ENCODE measurements at places on chromosomes 6 and 20. TPM values are rescaled to one million over a fixed set of nuclear protein-coding genes. Genes with fewer than 3 reads are reported as not detected.

GRCh38 chr20:46602429-46602828, 48.8 kb downstream of the SLC13A3 start:
- no peak for DNase-seq

- DNase-seq = no peak
Measured at GRCh38 chr20:10705801-10706459, 32.1 kb upstream of the JAG1 start.

- no peak for DNase-seq
Measured at GRCh38 chr6:167648501-167649278, 178.0 kb upstream of the AFDN start.

GRCh38 chr6:53811082-53811481, 16.3 kb downstream of the LRRC1 start:
- no peak for DNase-seq

GRCh38 chr20:38158701-38159351, 6.2 kb downstream of the TGM2 start:
- DNase-seq = no peak

DNA sequence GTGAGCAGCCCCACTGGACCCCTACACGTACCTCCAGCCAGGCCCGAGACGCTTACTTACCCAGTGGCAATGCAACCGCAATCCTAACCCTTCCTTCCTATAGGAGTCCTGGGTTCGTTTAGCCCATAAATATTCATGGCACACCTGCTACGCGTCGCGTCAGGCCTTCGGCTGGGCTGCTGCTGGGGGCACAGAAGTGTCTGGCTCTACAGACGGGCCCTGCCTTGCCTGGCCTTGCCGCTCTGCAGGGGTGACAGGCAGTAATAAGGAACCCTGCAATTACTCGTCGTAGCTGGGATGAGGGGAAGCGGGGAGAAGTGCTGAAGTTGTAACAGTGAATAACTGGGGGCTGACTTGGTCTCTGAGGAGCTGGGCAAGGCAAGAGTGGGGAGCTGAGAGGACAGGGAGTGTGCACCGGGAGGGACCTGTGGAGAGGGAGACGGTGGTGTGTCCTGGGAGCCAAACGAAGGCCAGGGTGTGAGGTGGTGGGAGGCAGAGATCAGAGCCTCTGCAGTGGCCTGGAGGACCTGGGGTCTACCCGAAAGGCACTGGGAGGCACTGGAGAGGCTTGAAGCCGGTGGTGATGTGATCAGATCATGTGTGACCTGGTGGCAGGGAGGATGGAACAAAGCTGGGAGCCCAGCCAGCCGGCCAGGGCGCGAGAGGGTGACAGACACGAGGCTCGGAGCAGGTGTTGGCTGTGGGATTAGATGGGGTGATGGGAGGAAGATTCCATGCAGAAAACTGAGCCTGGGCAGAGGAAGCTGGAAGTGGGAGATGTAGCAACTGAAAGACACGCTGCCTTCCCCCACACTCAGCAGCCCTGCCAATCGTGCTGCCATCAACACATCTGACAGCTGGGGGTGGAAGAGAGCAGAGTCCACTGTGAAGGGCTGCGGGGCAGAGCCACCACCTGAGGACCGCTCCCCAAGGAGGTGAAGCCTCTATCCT, 36.4 kb downstream of the PSMG4 start:
- no peak for DNase-seq

DNA sequence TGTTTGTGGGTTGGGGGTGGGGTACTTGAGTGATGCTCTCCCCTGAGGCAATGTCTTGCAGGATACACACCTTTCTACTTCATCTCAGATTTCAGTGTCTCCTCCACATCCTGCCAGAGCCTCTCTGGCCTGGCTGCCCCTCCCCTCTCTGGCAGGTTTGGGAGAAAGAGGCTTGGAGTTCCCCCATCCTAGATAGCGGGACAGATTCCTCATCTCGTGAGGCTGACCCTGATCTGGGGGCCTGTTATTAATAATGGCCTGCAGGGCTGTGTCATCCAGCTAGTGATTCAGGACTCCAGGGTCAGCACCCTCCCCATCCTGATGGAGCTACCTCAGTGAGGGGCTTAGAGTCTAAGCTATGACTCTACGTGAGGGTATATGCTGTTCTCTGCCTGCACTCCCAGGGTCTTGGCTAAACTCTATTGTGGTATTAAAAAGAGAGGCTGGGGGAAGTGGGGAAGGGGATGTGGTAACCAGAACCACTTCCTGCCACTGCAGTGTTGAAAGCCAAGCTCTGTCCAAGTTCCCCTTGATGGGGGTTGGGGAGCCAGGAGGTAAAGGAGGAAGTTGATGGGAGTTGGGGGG, 3.7 kb upstream of the MMP9 start:
- DNase-seq = no peak

DNA sequence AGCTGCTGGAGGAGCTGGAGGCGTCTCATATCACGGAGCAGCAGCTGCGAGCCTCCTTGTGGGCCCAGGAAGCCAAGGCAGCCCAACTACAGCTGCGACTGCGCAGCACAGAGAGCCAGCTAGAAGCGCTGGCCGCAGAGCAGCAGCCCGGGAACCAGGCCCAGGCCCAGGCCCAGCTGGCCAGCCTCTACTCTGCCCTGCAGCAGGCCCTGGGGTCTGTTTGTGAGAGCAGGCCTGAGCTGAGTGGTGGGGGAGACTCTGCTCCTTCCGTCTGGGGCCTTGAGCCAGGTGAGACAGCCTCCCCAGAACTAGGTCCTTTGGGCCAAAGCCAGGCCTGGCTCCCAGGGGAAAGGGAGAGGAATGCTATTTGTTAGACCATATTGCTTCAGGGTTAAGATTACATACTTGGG, 31.7 kb downstream of the C20orf173 start:
- DNase-seq = no peak

- no peak for DNase-seq
Measured at GRCh38 chr6:17871189-17871519, 116.3 kb downstream of the KIF13A start.

DNA sequence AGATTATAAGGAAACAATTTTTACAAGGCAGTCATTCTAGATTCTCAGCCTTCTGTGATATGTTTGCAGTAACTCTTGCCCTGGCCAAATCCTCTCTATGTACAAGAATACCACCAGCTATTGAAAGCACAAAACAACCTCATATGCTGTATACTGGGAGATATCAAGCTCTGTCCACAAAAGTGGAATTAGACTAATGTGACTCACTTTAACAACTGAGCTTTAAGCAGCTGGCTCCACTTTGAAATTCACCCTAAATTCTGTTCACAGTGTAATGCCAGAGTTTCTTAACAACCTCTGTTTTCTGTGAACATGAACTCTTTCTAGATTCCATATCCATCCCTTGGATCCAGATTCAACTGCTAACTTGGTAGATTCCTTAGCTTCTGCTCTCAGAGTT, 47.6 kb downstream of the CHD6 start:
- DNase-seq = no peak

GRCh38 chr20:45020236-45020886, 54.0 kb downstream of the STK4 start:
- no peak for DNase-seq

- DNase-seq = no peak
Measured at GRCh38 chr6:137737836-137738596, 129.0 kb upstream of the TNFAIP3 start.

DNA sequence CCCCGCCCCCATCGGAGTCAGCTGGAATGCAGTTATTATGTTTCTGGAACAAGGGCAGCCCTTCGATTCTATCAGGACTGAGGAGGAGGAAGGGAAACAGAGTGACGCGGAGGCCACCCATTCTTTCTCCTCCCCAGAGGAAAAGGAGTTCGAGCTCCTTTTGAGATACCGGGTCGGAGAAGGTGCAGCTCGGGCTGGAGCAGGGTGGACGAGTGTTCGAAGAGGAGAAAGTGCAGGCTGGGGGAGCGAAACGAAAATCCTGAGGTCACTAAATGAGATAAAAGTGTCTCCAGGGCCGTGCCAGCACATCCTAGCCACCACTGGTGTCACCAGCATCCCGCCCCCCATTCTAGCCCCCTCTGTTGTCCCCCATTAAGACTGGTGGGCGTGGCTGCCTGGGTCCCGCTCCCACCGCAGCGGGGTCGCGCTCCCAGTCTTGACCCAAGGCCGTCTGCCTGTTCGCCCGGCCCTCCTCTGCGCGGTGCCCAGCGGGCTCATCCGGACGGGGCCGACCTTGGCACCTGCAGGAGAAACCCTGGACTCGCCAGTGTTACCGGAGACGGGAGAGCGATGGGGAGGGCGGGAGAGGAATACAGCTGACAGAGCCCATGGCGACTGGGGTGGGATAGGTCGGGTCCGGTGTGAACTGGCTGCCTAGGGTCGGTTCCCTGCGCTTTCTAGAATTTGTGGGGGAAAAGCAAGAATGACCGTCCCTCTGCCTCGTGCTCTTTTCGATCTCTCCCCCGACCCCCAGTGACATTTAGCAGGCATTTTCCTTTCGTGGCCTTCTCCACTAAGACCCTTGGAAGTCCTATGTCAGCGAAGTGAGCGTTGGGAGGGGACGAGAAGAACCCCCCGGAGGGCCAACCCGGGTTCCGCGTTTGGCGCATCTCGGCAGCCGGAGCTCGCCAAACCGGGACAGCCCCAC, 16.2 kb downstream of the FOXA2 start:
- DNase-seq = no peak

- DNase-seq = no peak
Measured at GRCh38 chr6:40295251-40295950, 291.8 kb downstream of the LRFN2 start.

- no peak for DNase-seq
Measured at GRCh38 chr6:138491017-138491416, 8.3 kb downstream of the NHSL1 start.

DNA sequence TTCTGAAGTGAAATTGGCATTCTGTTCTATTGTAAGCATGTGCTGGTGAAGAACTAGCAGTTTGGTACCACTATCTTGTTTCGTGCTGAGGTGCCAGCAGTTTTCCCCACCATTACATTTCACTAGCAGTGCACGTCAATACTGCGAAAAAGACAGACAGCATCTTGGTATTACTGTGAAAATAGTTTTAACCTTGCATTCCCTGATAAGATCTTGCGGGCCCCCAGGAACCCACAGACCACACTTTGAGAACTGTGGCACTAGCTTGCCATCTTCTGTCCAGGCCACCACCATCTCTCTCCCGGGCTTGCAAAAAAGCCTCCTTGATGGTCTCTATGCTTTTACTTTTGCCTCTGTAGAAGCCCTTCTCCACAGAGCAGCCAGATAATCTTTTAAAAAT, 185.7 kb downstream of the BACH2 start:
- DNase-seq = no peak

- no peak for DNase-seq
Measured at GRCh38 chr6:113169484-113169883, 687.7 kb upstream of the MARCKS start.

DNA sequence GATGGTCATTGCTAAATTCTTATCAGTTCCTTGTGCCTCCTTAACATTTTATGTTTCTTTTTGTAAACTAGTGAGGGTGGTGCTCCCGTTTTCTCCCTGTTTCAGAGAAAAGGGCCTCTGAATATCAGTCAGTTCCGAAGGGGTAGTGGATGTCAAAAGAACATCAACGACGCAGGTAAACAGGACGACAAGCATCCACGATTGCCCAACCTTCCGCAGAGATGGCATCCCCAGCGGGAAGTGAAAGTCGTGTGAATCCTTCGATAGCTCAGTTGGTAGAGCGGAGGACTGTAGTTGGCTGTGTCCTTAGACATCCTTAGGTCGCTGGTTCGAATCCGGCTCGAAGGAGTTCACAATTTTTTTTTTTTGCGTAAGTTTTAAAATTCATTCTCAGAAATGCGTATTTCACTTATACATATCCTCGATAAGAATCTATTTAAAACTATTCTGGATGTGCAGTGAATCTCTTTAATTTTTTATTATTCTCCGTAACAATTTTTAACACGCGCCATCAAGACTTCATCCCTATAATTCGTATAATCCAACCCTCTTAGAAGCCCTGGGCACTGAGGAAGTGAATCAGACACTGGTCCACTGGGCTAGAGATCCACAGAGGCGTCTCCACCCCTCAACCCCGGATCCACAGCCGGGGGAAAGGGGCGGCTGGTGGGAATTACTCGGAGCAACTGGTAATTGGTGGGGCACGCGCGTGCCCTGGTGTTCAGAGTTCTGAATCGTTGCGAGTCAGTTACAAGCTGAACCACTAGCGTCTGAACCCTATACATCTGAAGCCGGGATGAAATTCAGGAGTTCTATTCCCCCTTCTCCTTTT, 27.9 kb upstream of the ABT1 start:
- peak; percentile 100 for DNase-seq

Gene ENPP5
- not detected for total RNA-seq

Gene RSPH9
- not detected for total RNA-seq

Gene ACTL10
- 5.0 TPM for total RNA-seq

Gene MDC1
- total RNA-seq = 65.8 TPM

All from activated T-cell treated with anti-CD3 and anti-CD28 coated beads, Interleukin-2, amount 50 U/mL, for 4 hours (primary cell).